NCI-H2029 treated with DMSO at 0.1 percent for 48 hours (cell line): ENCODE measurements at places on chromosomes 2 and 18.

DNA sequence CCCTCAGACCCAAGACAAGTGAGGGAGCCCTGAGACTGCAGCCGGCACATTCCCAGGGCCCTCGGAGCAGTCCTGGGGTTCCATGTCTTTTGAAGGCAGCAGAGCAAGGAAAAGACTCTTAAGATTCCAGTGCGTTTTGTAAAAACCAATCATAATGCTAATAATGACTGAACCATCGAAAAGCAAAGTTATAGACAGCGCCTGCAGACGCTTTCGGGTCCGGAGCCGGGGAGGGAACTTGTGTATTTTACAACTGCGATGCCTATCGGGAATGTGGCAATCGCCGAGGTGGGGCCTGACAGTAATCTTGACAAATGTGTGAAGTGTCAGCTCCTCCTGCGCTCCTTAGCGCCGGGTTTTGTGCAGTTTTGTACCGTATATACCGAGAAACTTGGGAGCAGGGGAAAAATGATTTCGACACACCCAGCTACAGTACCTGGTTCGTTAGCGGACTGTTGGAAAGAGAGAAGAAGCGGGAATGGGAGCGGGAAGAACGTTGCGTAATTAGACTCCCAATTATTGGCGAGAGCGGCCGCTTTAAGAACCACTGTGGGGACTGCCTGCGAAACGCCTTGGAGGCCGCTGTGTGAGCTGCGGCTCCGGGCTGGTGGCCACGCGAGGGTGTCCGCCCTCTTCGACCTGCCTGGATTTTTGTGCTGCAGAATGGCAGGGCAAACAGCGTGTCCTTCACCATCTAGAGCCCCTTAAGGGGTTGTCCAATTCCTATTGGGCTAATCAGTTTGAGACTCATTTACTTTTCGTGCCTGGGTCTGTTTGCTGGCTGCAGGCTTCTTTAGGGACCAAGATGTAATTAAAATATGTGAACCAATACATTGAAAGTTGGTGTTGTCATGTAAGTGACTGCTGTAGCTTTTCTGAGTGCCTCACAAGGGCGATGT lies 2.4 kb downstream of the EPAS1 start:
- DNase-seq: peak; percentile 52

DNA sequence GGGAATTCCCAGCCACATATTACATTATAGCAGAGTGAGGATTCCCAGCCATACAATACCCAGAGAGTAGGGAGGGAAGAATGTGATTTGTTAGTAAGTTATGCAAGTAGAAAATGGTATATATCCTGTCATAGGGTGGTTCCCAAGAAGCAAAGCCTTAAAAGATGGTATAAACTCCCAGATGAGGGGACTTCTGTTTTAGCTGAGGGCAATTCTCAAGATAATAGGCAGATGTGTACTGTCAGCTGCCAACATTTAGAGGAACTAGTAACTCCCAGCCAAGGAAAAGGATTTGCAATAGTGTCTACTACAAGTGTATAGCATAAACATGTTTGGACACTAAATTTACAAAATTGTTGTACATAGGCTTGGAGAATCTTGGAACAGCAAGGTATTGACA lies 86.5 kb downstream of the XDH start:
- DNase-seq: no peak

- DNase-seq: no peak
Measured at GRCh38 chr2:227464361-227464760, 7.6 kb upstream of the AGFG1 start.

GRCh38 chr2:203534621-203535077 lies 452 bp downstream of the RAPH1 start:
- DNase-seq: no peak

DNA sequence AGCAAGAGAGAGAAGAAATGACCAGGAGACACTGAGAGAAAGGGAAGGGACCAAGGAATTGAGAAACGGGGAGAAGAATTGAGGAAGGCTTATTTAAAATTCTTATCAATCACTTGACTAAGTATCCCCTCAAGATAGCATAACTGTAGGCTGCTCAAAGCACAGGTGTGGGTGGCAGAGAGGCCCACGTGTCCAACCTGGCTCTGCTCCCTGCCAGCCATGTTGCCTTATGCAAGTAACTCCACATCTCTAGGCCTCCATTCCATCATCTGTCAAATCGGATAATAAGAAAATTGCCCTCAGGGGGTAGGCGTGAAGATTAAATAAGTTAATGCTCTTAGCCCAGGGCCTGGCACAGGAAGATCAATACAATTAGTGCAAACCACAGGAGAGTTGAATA lies 7.4 kb upstream of the NPAS2 start:
- no peak for DNase-seq

DNA sequence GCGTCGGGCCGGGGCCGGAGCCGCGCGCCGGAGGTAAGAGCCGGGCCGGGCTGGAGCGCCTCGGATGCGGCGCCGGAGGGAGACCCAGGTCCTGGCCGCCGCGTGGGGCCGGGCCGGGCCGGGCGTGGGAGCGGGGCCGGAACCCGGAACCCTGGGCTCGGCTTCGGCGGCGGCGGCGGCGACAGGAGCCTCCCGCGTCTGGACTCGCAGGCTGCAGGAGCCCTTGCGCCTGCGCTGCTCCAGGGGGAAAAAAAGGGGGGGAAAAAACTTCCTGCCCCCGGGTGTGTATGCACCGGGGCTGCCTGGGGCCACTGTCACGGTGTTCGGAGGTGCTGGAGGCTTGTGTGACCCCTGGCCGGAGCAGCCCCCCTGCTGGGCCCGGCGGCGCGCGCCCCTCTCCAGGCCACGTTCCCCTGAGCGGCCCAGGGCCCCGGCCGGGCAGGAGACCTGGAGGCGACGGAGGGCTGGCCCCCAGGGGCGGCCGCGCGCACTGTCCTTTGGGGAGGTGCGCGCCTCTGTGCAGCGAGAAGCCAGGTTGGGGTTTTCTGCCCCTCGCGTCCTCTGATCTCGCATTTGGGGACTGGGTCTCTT lies 864 bp downstream of the KLHL29 start:
- no peak for DNase-seq

- no peak for DNase-seq
Measured at GRCh38 chr2:61887717-61888266, 664 bp downstream of the CCT4 start.

- no peak for DNase-seq
Measured at GRCh38 chr2:232438951-232439757, 16.8 kb upstream of the ALPI start.

GRCh38 chr2:31217465-31218200 lies at the start of gene CAPN14:
Gene CAPN14 (minus strand): TSS chr2:31217515. CDS start chr2:31205447, 12,068 bp downstream.
- no peak for DNase-seq
